Amniotic epithelial cell (primary cell): ENCODE measurements at places on chromosomes 5 and 9.

- peak; percentile 84 for DNase-seq
Measured at GRCh38 chr5:28707706-28708105, 1669.3 kb upstream of the CDH9 start.

DNA sequence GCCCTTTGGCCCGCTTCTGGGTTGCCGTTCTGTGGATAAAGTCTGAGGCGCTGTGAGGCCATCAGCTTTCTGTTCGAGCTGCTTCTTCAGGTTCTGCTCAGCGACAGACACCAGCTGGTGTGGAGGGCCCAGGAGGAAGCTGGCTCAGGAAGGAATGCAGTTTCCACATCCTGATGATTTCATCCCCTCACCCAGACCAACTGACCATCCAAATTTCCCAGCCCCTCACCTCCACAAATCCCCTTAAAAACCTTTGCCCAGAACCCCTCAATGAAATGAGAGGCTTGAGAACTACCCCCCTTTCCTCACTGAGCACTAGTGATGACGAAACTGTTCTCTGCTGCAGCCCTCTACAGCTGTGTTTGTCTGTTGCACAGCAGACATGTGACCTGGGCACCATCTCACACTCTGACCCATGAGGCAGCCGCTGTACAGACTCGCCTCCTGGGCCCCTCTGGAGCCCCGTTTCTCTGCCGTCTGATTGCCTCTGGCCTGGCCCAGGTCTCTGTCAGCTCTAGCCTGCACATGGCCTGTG lies 45.4 kb downstream of the SPATA31C2 start:
- DNase-seq: peak; percentile 85

DNA sequence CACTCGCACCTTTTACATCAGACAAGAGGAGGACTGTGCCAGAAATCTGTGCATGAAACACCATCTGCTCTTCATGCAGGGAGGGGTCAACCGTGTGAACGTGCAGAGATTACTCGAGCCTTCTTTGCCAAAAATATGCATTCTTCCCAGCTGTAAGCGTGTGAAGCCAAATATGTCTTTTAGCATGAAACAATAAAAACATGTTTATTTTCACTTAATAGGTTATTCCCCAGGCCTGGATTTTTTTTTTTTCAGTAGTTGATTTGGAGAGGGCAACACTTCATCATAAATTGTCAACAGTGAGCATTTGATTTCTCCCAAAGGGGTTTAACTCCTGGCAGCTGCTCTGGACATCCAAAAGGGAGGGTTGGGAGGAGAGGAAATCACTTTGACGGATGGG lies 23.8 kb downstream of the PLAC8L1 start:
- DNase-seq: no peak

GRCh38 chr9:125854553-125855275 lies 107.5 kb downstream of the PBX3 start:
- peak; percentile 78 for DNase-seq
